ENCODE measurements at places on chromosomes 4 and X.

DNA sequence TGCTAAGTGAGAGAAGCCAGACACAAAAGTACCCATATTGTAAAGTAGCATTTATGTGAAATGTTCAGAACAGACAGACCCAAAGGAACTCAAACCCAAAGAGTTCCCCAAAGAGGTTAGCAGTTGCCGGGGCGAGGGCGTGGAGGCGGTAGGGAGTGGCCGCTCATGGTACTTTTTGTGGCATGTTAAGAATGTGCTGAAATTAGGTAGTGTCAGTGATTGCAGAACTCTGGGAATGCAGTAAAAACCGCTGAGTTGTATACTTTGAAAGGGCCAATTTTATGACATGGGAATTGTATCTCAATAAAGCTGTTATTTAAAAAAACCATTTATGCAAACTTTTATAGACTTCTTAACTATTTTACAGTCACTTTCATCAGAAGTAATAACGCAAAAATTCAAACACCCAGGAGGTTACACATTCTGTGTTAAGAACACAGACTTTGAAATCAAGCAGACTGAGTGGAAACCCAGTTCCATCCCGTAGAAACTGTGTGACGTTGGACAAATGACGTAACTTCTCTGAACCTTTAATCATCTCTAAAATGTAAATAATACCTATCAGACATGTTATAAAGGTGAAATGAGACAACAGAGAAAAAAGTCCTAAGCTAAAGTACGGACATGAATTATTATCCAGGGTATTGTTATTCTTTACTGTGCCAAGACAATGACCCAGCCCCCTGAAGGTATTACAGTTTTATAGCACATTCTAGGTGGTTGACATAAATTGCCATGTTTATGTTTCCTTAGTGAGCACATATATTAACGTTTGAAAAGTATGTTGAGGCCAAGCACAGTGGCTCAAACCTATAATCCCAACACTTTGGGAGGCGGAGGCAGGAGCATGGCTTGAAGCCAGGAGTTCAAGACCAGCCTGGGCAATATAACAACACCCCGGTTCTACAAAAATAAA, 19.7 kb downstream of the ZFP42 start:
- DNase-seq: no peak

- DNase-seq: no peak
Observed at GRCh38 chrX:18649498-18649951, 22.4 kb downstream of the RS1 start.

DNA sequence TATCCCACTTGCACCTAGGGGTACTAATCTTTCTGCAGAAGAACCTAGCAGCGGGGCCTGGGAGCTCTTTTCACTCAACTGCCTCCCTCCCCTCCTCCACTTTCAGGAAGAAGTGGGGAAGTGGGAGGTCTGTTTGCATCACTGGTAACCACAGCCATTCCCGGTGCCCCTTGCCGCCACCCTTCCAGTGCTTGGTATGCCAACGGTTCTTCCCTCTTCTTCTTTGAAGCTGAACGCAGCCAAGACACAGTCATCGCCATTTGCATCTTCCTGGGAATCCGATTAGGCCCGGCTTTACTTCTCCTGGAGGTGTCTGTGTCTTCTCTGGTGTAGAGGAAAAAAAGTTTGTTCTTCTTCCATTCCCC, 47.2 kb upstream of the RBPJ start:
- DNase-seq: no peak

- DNase-seq: no peak
Observed at GRCh38 chr4:18880871-18881270, 859.3 kb upstream of the LCORL start.

- no peak for DNase-seq
Observed at GRCh38 chrX:352181-352580, 33.6 kb upstream of the GTPBP6 start.

DNA sequence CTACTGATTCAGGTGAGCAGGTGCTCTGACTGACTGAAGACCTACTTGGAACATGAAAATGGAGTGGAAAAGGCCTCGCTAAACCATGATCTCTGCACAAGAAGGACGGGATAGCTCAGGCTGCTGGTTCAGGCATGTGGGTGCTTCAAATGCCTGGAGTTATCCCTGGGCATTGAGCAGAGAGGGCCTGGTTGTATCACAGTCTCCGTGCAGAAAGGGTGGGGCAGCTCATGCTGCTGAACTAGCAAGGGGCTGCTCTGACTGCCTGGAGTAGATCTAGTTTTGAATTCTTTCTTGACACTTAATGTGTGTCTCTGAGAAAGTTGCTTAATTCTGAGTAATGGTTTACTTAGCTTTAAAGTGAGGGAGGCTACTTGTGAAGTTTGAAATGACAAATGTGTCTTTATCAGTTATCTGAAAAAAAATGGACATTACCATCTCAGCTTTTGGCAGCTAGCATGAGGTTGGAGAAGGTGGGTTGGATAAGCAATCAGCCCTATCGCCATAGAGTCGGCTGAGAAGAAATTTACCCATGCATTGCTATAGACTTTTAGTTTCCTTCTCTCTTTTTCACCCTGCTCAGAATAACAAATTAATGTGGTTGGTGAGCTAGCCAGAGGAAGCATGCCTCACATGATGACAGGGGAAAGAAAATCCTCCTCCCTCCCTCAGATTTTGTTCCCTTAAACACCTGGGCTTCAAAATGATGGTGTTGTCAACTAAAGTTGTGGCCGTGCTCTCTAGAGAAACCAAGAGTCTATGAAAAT, 832.4 kb downstream of the STIM2 start:
- DNase-seq: no peak

- DNase-seq: no peak
Observed at GRCh38 chrX:69257499-69258127, 92.4 kb upstream of the PJA1 start.

DNA sequence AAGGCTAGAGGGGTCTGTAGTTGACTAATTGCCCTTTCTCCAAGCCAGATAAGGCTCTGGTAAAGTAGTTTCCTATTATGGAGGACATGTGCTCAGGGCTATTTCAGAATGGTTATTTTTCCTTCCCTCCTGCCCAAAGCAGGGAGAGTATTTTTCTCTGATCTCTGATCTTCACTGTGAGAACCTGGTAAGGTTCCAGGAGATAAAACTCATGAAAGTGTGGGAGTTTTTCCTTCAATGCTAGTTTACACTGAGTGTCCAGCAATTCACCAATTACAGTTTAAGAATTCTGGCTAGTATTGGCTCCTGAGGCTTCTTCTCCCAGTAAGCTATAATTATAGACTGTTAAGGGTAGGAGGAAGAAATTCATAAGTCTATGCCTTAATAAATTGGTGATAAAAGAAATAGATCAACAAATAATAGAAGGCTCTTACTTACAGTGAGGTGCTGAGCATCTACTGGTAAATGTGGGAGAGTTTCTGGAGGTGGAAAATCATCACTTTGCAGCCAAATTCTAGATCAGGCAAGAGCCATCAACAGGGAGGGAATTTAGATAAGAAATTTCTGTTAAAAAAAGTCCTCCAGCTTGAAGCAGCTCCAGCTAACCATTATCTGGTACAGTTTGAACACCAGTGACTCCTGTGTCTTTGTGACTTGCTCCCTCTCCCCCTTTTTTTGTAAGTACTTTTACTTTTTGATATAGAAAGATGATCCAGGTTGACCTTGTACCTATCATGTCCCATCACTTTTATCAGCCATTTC, 30.9 kb downstream of the CASP6 start:
- no peak for DNase-seq

DNA sequence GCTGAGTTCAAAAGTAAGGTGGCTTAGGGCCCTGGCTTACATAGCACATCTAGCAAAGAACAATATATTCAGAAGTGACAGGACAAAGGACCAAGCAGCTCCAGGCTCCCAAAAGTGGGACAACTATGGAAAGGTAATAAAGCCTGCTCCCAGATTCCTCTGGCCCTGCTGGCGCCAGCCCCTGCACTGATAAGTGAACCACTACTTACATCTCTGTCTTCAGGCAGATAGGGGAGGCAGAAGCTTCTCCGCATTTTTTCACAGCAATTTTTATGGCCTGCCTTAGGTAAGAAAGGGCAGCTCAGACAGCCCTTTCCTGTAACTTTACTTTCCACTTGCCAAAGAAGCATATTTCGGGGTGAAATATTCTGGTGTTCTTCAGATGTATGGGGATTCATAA, 83.9 kb downstream of the MTNR1A start:
- DNase-seq: no peak

DNA sequence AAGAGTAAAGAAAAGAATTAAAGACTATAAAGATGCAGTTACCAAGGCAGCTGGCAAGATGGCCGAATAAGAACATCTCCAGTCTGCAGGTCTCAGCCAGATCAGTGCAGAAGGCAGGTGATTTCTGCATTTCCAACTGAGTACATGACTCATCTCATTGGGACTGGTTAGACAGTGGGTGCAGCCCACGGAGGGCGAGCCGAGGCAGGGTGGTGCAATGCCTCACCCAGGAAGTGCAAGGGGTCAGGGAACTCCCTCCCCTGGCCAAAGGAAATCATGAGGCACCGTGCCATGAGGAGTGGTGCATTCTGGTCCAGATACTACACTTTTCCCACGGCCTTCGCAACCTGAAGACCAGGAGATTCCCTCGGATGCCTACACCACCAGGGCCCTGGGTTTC, 20.5 kb downstream of the SPIN4 start:
- no peak for DNase-seq

- DNase-seq: no peak
Observed at GRCh38 chr4:101306225-101306624, 41.1 kb downstream of the PPP3CA start.

DNA sequence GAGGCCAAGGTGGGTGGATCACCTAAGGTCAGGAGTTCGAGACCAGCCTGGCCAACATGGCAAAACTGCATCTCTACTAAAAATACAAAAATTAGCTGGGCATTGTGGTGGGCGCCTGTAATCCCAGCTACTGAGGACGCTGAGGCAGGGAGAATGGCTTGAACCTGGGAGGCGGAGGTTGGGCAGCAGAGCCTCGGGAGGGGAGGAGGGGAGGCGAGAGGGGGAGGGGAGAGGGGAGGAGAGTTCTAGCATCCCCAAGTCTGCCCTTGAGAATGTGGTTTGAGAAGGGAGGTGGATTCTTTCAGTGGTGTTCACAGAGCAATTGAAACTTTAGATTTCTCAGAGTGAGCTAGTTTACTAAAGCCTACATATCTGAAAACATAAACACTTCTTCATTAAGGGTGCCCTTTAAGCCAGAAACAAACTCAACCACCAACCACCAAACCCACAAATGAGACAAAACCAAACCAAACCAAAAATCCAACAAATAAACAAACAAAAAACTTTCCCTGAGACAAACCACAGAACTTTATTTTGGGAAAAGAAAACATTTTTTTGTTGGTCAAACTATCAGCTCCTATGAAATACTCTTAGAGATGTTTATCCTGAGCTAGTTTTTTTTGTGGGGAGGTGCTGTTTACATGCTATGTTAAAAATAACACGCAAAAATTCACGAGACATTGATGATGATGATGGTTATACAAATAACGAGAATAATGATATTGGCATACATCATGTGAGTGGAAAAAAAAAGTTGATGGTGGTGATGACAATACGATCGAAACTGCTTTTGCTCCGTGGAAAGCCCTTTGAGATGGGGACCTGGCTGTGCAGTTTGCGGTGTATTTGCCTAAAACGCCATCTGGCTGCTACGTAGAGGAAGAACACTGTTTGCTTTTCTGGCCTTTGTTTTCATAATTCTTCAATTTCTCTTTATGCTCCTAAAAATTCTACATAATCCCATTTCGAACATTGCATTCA, 98.2 kb upstream of the PRKX start:
- DNase-seq: peak; percentile 2

DNA sequence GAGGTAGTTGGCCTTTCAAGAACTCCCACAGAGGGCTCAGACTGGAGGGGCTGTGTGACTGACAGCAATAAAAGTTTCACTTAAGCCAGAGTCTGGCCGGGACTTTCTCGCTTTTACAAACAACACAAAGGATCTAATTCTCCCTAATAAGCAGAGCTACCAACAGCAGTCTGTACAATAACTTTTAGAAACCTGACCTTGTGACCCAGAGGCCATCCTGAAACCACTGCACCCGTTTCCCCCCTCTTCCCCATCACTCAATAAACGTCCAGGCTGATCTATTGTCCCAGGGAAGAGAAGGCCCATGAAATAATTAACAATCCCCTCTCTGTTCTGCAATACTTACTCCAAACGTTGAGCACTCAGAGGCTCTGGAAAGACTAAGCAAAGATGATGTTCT, 442.4 kb downstream of the ZIC3 start:
- DNase-seq: no peak

Measured in stimulated activated CD4-positive, alpha-beta T cell treated with anti-CD3 and anti-CD28 coated beads, Interleukin-12 subunit alpha, Interleukin-12 subunit beta, amount 100 ng/mL, for 24 hours (primary cell).